ENCODE measurements at places on chromosomes 3 and 15. TPM values are rescaled to one million over a fixed set of nuclear protein-coding genes. Genes with fewer than 3 reads are reported as not detected.

DNA sequence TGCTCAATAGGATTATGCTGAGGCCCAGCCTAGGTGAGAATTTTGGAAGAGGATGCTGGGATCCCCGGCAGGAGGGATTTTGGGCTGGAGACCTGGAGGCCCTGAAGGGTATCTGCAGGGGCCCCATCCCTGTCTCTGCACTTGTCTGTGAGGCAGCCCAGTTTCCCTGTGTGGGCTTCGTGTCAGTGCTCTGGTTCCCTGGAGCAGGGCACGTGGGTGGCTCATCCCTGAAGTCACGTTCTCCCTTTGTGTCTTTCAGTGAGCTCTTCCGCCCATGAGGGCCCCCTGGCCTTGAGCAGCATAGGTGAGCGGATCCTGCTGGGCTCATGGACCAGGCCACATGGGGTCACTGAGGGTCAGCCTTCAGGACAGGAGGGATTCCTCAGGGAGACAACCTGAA lies 217.9 kb downstream of the SNRPN start:
- H3K4me1 ChIP-seq, result no peaks in the 10 kb centered on the region
- peaks cover 7% of the 10 kb centered on the region for H3K27me3 ChIP-seq
- peaks cover 20% of the 10 kb centered on the region for H3K36me3 ChIP-seq
- no peak for DNase-seq

Gene MAP1A
- 301 TPM for total RNA-seq

DNA sequence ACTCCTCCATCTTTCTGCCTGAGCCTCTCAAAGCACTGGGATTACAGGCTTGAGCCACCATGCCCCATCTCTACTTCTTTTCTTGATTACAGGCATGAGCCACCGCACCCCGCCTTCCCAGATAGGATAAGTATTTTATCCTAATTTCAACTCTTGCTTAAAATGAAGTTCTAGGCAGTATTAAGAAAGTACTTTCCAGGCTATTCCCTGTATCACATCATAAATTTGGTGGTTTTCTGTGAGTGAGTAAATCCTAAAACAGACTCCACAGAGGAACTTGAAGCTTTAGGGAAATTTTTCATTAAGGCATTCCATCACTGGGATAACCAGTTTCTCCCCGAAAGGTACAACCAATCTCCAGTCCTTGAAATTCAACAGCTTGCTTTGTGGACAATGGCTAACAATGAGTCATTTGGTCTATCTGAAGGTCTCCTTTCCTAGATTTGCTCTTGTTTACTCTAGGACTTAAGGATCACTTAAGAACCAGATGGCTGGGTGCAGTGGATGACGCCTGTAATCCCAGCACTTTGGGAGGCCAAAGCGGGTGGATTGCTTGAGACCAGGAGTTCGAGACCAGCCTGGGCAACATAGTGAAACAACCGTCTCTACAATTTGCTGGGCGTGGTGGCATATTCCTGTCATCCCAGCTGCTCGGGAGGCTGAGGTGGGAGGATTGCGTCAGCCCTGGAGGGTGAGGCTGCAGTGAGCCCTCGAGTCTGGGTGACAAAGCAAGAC lies 49.7 kb upstream of the SKIL start:
- no peak overlapping the region for H3K4me3 ChIP-seq
- H3K27ac ChIP-seq, result no peak overlapping the region
- DNase-seq, result no peak
- no peaks in the 10 kb centered on the region for H3K36me3 ChIP-seq

GRCh38 chr15:40088929-40089755 lies 19.5 kb downstream of the BMF start:
- peaks cover 32% of the 10 kb centered on the region for H3K4me1 ChIP-seq
- H3K4me3 ChIP-seq, result no peak overlapping the region
- no peak for DNase-seq
- no peaks in the 10 kb centered on the region for H3K36me3 ChIP-seq
- H3K27ac ChIP-seq, result no peak overlapping the region
- H3K27me3 ChIP-seq, result peaks cover 5% of the 10 kb centered on the region

DNA sequence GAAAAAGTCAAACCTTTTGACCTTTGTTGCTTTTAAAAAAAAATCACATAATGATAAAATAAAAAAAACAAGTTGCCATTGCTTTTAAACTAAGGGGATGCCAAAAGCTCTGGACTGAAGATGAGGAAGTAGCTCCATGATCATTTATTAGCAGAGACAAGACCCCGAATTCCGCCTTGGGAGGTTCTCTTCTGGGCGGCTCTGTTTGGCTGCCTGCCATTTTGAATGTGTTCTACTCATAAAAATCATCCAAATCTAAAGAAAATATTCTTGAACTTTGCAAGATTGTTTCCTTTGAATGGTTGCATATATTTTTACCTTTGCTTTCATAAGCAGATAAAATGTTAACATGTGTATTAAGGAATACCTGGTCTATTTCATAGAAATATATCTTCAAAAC lies 63.8 kb downstream of the NCEH1 start:
- H3K4me1 ChIP-seq, result no peaks in the 10 kb centered on the region
- H3K4me3 ChIP-seq, result no peak overlapping the region
- H3K27ac ChIP-seq, result no peak overlapping the region

GRCh38 chr3:178203165-178203564 lies 333.1 kb upstream of the KCNMB2 start:
- peaks cover 11% of the 10 kb centered on the region for H3K4me1 ChIP-seq
- H3K27ac ChIP-seq, result no peak overlapping the region
- DNase-seq, result no peak
- H3K27me3 ChIP-seq, result peaks cover 2% of the 10 kb centered on the region
- no peak overlapping the region for H3K4me3 ChIP-seq

DNA sequence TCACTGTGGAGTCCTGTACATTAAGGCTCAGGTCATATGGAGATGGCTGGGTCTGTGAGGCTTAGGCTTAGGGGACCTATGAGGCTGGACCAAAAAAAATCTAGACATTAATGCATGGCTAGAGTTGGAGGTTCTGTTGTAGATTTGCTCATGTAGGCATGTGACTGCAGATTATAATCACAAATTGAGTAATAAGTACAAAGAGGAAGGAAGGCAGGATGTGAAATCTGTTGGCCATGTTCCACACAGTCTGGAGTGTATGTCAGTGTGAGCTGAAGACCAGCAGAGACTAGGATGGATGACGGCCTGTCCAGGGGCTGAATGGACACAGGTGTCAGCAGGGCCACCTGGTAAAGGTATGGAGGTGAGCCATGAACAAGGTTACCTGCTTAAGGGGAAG lies at the start of gene ST3GAL6:
TSS of gene ST3GAL6 (plus strand) at position 265 of the 400 bp plus-strand sequence. CDS start 5,101 bp downstream, outside the sequence.
- no peaks in the 10 kb centered on the region for H3K36me3 ChIP-seq
- peaks cover 28% of the 10 kb centered on the region for H3K4me1 ChIP-seq
- DNase-seq, result no peak
- no peaks in the 10 kb centered on the region for H3K27me3 ChIP-seq

GRCh38 chr3:54954521-54954920 lies 26.7 kb upstream of the LRTM1 start:
- H3K36me3 ChIP-seq, result no peaks in the 10 kb centered on the region
- no peaks in the 10 kb centered on the region for H3K27me3 ChIP-seq
- no peak overlapping the region for H3K4me3 ChIP-seq
- no peak for DNase-seq

DNA sequence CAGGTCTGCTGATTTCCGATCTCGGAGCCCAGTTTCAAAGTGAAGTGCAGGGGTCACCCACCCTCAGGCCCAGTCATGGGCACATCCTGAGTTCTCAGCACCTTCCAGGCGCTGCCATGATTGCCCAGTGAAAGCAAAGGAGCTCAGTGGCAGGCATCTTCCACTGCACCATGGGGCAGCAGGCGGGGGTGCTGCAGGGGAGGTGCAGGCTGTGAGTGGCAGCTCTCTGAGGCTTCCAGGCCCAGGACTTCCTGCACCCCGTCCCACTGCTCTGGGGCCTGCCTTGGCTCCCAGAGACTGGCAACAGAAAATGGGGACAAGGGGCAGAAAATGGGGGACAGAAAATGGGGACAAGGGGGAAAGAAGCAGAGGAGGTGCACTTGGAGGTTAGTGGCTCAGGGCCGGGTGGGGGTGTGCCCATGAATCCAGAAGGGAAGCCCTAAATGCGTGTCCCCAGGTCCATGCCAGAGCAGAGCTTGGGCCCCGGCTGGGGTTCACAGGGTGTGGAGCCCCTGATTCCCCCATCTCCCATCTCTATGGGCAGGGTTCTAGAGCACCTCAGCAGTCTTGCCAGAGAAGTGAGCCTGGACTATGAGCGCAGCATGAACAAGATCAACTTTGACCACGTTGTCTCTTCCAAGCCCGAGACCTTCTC lies 28.0 kb downstream of the DNAH1 start:
- H3K4me1 ChIP-seq, result peaks cover 4% of the 10 kb centered on the region
- H3K36me3 ChIP-seq, result no peaks in the 10 kb centered on the region
- H3K27me3 ChIP-seq, result peaks cover 14% of the 10 kb centered on the region
- no peak overlapping the region for H3K27ac ChIP-seq

DNA sequence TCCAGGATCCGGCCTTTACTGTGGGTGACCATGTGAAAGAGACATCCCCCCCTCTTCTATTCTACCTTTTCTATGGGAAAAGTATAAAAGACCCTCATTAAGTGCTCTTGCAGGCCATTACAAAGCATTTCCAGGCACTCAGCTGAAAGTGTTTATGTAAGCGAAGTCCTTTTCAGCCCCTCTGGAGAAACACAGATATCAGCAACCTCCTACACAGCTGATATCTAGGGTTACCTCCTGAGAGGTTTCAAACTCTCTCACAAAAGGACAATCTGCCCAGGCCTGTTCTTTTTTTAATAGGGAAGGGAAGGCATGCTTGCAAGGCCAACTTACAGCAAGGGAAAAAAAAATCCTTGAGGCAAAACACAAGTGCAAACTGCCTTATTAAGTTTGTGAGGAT lies 12.6 kb downstream of the ETV5 start:
- no peak for DNase-seq
- H3K4me3 ChIP-seq, result peak overlapping the region; percentile 91

GRCh38 chr3:142651711-142652110 lies 55.5 kb downstream of the PLS1 start:
- H3K36me3 ChIP-seq, result no peaks in the 10 kb centered on the region
- no peaks in the 10 kb centered on the region for H3K27me3 ChIP-seq
- H3K4me1 ChIP-seq, result no peaks in the 10 kb centered on the region

- H3K4me3 ChIP-seq, result no peak overlapping the region
- H3K27ac ChIP-seq, result no peak overlapping the region
- H3K27me3 ChIP-seq, result peaks cover 1% of the 10 kb centered on the region
- no peaks in the 10 kb centered on the region for H3K36me3 ChIP-seq
- DNase-seq, result no peak
- no peaks in the 10 kb centered on the region for H3K4me1 ChIP-seq
Observed at GRCh38 chr15:91790836-91791235, 62.7 kb upstream of the SLCO3A1 start.

DNA sequence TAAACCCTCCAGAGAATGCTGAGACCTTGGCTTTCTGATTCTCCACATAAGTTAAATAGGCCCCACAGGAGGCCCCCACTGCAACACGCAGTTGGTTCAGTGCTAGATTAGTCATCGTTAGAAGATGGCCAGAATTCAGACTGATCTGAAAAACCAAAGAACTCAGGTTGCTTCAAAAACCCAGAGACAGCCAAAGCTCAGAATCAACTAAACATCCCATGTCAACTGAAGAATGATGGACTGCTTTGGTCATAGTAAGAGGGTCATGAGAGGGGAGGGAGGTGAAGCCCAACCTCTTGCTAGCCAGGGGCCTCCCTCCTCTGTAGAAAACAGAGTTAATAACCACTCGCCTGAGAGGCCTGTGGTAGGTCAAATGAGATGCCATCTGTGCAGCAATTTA lies 93.1 kb downstream of the AKAP13 start:
- no peak for DNase-seq
- H3K4me1 ChIP-seq, result peaks cover 31% of the 10 kb centered on the region
- H3K27me3 ChIP-seq, result peaks cover 1% of the 10 kb centered on the region
- H3K4me3 ChIP-seq, result no peak overlapping the region

Gene HHATL
- 7.6 TPM for total RNA-seq

DNA sequence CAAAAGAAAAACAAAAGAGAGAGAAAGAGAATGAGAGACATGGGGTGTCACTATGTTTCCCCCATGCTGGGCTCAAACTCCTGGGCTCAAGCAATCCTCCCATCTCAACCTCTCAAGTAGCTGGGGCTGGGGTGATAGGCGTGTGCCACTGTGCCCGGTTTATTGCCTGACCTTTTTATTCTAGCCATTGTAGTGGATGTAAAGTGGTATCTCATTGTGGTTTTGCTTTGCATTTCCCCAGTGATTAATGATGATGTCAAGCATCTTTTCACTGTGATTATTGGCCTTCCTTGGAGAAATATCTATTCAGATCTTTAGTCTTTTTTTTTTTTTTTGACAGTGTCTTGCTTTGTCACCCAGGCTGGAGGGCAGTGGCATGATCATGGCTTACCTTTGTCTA lies 37.7 kb upstream of the GK5 start:
- no peak overlapping the region for H3K27ac ChIP-seq
- no peaks in the 10 kb centered on the region for H3K27me3 ChIP-seq
- no peak overlapping the region for H3K4me3 ChIP-seq
- peaks cover 9% of the 10 kb centered on the region for H3K36me3 ChIP-seq

Gene SLTM
- 76.7 TPM for total RNA-seq

Gene TRIP4
- total RNA-seq, result 48.7 TPM

- no peak overlapping the region for H3K27ac ChIP-seq
- peak; percentile 88 for DNase-seq
- H3K27me3 ChIP-seq, result peaks cover 14% of the 10 kb centered on the region
- no peaks in the 10 kb centered on the region for H3K36me3 ChIP-seq
Observed at GRCh38 chr15:58066042-58066867, 744 bp upstream of the ALDH1A2 start.

Gene SNX4
- total RNA-seq, result 53.2 TPM

GRCh38 chr3:8629151-8630021 lies 15.2 kb downstream of the SSUH2 start:
- H3K4me3 ChIP-seq, result no peak overlapping the region
- no peak overlapping the region for H3K27ac ChIP-seq
- no peaks in the 10 kb centered on the region for H3K36me3 ChIP-seq
- no peaks in the 10 kb centered on the region for H3K4me1 ChIP-seq
- no peak for DNase-seq

DNA sequence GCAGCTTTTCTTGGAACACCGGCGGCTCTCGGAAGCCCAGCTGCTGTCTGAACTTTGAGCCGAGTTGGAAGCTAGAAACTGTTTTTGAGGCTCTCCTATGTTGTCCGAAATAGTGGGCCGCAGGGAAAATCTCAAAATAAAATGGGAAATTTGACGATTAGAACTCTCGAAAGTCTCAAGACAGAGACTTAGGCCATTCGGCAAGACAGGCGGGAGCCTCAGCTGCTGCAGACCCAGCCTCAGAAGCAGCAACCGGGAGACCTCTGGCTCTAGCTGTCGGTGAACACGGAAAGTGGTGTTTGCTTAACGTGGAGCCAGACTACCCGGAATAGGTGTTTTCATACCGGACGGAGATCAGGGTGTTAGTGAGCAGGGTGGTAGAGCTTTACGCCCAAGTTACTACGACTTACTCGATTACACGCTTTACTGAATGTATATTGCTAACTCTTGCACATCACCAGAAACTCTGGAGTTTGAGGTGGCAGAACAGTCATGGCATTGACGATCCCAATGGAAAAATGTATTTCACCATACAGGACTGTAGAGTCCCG lies 357 bp upstream of the MAN2C1 start:
- H3K36me3 ChIP-seq, result no peaks in the 10 kb centered on the region
- H3K4me3 ChIP-seq, result peak overlapping the region; percentile 92
- peaks cover 1% of the 10 kb centered on the region for H3K27me3 ChIP-seq
- no peak for DNase-seq
- H3K4me1 ChIP-seq, result peaks cover 2% of the 10 kb centered on the region

GRCh38 chr3:154862265-154862664 lies 217.9 kb upstream of the MME start:
- no peak for DNase-seq
- H3K4me3 ChIP-seq, result no peak overlapping the region
- no peaks in the 10 kb centered on the region for H3K27me3 ChIP-seq
- no peaks in the 10 kb centered on the region for H3K36me3 ChIP-seq

Gene PCSK6
- total RNA-seq, result 3.8 TPM

Data from glutamatergic neuron (in vitro differentiated cells).